Activated naive CD4-positive, alpha-beta T cell (primary cell): ENCODE measurements at places on chromosomes 1 and 21.

DNA sequence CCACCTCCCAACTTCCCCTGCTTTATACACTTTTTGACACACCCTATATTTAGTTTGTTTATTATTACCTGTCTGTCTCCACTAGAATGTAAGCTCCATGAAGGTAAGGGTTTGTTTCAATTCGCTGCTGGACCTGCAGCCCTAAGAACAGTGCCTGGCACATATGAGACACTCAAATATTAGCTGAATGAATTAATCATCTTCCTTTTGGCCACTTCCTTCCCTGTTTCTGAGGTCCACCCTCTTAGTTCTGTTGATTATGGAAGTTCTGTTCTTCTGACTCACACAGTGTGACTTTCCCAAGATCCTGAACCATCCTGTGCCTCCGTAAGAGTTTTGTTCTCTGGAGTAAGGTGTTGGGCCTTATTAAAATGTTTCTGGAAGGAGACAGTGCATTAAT is 40.4 kb upstream of the GJA5 start:
- DNase-seq, result no peak

- no peak for DNase-seq
Measured at GRCh38 chr1:86583032-86583431, 36.2 kb downstream of the CLCA4 start.

GRCh38 chr1:118101515-118101844 is 83.5 kb downstream of the SPAG17 start:
- DNase-seq, result no peak

GRCh38 chr1:39387452-39387851 is 104.0 kb upstream of the BMP8A start:
- no peak for DNase-seq

GRCh38 chr21:15421441-15421881 is 308.3 kb upstream of the USP25 start:
- no peak for DNase-seq

DNA sequence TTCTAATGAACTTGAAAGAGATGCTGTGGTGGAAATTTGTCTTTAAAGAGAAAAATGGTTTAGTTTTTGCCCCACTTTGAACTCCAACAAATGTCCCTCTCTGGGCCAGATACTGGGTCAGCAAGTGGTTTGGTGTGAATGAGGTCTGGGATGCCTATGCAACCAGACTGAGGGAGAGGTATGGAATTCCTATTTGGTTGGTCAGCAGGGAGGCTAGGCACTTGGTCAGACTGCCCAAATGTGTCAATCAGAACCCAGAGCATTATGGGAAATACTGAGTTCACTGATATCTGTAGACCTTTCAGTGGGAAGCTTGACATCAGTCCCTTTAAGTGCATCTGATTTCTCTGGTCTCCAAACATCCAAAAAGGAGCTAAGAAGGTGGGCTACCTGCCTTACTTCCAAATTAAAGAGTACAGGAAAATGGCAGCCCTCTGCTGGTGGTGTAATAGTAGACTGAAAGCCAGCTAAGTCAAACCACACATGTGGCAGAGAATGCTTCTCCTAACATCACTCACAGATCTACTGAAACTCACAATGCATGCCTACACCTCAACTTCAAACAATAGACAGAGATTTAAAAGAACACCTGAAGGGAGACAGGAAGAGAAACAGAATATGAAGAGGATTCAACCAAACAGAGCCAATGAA is 510.1 kb downstream of the PLA2G4A start:
- no peak for DNase-seq

- no peak for DNase-seq
Measured at GRCh38 chr1:117691942-117692341, 86.1 kb downstream of the TENT5C start.

- no peak for DNase-seq
Measured at GRCh38 chr1:114820392-114820791, 34.3 kb upstream of the SYCP1 start.

DNA sequence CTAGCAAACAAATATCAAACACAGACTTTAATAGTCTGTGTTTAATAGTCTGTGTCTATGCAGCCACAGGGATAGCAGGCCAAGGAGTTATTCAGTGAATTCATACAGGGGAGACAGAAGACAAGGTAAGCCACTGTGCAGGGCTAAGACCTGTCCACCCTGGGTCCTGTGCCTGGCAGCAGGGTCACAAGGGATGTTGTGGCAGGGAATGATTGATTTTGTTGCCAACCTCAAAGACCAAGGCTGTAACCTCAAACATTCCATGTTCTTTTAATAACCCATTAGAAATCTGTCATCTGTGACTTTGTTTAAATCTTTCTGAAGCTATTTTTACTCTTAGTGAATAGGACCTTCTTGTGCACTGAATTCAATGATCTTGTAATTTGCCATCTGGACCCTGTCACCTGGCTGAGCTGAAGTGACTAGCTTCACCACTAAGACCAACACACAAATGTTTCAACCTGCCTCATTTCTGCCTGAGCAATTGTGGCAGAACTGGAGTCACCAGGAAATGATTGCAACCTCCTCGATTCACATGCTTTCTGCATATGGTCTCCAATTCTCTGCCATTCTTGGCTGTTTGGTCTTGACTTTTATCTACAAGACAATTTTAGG is 154.2 kb downstream of the ASTN1 start:
- no peak for DNase-seq

GRCh38 chr1:235401251-235401650 is 34.0 kb downstream of the TBCE start:
- DNase-seq, result no peak

GRCh38 chr1:41539999-41540398 is 55.5 kb upstream of the EDN2 start:
- DNase-seq, result no peak

DNA sequence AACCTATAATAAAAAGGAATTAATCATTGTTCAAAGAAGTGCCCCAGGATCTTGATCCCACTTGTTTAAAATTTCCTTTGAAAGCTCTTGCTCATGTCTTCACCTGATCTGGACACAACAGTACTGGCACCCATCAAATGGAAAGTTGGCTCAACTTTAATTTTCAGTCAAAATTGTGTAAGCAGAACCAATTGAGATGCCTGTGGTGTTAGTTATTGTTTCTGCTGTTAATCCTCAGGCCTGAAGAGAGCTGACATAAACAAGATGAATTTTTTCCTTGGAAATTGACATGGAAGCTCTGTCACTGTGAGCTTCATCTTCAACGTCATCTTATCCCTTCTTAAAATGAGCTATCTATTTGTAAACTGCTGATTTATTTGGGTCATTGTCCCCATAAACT is 88.3 kb upstream of the TNFSF4 start:
- no peak for DNase-seq

GRCh38 chr1:163450986-163451385 is 129.2 kb downstream of the NUF2 start:
- DNase-seq, result no peak

DNA sequence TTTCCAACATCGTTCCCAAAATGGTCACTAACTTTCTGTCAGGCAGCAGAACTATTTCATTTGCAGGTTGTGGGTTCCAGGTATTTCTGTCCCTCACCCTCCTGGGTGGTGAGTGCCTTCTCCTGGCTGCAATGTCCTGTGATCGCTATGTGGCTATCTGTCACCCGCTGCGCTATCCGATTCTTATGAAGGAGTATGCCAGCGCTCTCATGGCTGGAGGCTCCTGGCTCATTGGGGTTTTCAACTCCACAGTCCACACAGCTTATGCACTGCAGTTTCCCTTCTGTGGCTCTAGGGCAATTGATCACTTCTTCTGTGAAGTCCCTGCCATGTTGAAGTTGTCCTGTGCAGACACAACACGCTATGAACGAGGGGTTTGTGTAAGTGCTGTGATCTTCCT is 9.3 kb downstream of the OR2AJ1 start:
- no peak for DNase-seq

- no peak for DNase-seq
Measured at GRCh38 chr1:97340951-97341350, 579.9 kb downstream of the DPYD start.

GRCh38 chr1:172083191-172083590 is 241.9 kb downstream of the DNM3 start:
- no peak for DNase-seq

DNA sequence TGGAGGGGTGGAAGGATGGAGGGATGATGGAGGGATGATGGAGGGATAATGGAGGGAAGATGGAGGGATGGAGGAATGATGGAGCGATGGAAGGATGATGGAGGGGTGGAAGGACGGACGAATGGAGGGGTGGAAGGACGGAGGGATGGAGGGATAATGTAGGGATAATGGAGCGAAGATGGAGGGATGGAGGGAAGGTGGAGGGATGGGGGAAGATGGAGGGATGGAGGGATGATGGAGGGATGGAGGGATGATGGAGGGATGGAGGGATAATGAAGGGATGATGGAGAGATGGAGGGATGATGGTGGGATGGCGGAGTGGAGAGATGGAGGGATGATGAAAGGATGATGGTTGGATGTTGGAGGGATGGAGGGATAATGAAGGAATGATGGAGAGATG is 61.3 kb downstream of the KCNAB2 start:
- DNase-seq, result no peak

- no peak for DNase-seq
Measured at GRCh38 chr1:223077247-223077833, 65.7 kb downstream of the TLR5 start.

DNA sequence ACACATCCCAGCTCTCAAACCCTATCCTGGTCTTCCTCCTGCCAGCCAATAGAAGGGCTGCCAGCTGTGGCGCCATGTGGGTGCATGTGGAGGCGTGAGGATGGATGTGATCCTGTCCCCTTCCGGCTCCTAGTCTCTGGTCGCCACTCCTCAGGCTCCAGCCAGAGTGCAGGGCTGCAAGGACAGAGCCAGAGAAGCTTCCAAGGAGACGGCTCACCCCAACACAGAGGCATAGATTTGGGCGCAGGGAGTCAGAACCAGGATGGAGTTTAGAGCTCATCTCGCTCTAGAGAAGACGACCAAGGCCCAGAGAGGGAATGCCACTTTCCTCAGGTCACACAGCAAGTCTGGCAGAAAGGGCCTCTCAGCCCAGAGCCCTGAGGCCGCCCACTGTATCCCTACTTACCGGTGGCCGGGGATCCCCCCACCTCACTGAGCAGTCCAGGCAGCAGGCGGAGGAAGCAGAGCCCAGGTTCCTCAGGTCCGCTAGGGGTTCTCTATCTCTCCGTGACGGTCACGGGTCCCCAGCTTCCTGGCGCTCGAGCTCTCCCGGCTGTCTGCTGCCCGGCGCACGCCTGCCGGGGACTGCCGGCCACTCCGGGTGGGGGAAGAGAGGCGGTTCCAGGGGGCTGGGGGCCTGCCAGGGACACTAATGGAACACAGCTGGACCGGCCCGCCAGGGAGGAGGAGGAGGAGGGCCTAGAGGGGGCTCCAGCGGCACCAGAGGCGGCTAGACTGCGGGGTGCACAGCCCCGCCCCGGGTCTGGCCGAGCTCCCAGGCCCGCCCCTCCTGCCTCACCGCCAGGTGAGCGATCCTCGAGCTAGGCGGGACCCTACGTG is at the start of gene COL16A1:
TSS of gene COL16A1 (minus strand) at position 587 of the 840 bp plus-strand sequence. CDS start 1,824 bp downstream, outside the sequence.
- no peak for DNase-seq

GRCh38 chr21:26709090-26709489 is 136.0 kb upstream of the CYYR1 start:
- DNase-seq, result no peak

DNA sequence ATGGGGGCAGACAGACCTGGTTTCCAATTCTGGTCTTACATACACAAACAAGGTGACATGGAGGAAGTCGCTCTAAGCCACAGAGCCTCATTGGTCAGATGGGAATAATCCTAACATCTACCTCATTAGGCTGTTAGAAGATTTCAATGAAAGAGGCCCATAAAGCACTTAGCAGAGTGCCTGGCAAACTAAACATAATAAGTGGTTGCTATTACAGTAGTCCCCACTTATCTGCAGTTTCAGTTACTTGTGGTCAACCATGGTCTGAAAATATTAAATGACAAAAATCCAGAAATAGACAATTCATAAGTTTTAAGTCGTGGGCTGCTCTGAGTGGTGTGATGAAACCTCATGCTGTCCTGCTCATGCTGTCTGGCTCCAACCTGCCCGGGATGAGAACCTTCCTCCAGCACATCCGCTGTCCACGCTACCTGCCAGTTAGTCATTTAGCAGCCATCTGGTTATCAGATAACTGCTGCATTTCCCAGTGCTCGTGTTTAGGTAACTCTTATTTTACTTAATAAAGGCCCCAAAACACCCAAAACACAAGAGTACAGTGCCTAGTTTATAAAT is 112.3 kb downstream of the DDX20 start:
- no peak for DNase-seq

DNA sequence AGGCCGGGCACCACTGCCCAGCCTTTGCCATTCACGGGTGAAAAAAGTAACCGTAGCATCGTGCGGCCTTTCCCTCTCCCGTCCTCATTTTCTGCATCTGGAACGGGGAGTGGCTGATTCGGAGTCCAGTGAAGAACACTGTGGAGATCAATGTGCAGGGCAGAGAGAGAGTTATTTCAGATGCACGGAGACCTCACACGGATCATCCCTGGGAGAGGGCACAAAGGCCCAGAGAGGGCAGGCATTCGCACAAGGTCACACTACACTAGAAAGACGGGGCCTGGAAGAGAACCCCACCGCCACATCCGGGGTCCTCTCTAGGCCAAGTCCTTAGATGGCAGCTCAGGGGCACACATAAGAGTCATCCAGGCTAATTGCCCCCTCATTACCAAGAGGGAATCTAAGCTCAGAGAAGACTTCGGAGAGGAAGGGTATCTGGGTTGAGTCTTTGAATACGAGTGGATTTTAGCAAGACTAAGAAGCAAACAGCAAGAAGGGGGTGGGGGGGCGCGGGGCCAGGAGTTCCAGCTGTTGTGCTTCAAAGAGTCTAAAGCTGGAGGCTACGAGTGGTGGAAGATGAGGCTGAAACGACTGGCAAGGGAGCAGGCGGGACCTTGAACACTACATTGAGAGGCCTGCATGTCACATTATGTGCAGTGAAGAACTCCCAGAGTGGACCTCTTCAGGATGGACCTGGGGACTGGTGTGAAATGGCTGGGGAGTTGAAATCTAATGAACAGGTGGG is 857 bp downstream of the GPX7 start:
- no peak for DNase-seq

GRCh38 chr21:44881198-44881872 is 7.8 kb upstream of the PTTG1IP start:
- no peak for DNase-seq

DNA sequence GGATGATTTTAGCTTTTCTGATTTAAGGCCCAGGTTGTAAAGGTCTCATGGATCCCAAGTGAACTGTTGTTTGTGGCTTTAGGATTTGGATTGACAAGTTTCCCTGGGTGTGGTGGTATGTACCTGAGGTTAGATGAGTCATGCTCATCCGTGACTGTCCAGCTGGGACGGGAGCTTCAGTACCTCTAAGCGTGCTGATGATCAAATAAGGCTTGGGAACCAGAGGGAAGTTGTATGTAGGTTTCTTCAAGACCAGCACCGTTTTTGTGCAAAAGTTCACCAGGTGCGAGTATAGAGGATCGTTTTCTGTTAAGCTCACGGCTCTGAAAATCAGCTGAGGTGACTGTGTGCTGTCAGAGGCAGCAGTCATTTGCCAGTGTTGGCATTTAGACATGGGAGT is 19.8 kb downstream of the PLA2G2E start:
- DNase-seq, result no peak

GRCh38 chr1:155320661-155321617 is at the start of gene RUSC1:
TSS of gene RUSC1 (plus strand) at chr1:155320894. CDS start at chr1:155321774, 880 bp downstream.
- DNase-seq, result peak; percentile 41

DNA sequence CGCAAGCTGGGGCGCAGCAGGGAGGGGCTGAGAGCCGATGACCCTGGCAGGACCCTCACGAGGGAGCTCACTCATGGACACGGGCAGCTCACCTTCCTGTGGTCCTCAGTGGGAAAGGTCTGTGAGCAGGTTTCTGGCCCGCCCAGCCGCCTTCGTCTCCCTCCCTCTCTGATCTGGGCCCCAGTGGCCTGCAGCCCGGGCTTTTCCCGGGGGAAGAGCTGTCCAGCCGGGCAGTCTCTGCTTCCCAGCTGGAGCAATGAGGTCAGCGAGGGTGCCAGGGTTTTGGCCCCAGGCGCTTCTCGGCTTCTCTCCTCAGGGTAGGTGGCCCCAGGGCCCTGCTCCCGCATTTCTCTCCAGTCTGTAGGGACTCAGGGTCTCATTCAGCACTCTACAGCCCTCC is 22.2 kb upstream of the ARHGEF16 start:
- no peak for DNase-seq
